ENCODE measurements at places on chromosomes 11 and 22.

DNA sequence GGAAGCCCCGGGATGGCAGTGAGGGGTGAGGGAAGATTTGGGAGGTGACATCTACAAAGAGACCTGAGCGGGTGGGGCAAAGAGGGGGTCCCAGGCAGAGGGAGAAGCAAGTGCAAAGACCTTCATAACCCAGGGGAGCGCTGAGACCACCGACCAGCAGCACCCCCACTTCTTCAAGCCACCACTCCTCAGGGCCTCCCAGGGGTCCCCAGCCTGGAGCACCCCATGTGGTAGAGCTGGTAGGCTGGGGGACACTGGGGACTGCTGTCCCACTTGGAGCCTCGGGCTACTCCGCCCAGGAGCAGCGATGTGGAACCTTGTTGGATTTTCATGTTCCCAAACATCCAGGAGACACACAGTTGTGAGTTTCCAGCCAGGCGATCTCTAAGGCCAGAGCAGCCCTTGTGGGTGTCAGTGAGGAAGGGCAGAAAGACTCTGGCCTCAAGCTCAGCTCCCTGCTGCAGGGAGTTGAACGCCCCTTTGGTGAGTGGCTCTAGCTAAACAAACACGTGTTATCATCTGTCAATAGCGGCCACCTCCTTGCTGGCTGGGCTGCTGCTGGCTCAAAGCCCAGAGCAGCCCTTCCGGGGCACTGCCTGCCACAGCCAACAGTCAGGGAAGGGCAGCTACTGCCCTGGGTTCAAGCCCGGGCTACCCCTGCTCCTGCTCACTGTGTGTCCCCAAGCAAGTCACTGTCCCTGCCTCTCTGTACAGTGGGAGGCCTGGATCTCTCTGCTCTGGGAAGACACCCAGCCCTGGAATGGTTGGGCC is 25.7 kb upstream of the CHKA start:
- no peak for DNase-seq

DNA sequence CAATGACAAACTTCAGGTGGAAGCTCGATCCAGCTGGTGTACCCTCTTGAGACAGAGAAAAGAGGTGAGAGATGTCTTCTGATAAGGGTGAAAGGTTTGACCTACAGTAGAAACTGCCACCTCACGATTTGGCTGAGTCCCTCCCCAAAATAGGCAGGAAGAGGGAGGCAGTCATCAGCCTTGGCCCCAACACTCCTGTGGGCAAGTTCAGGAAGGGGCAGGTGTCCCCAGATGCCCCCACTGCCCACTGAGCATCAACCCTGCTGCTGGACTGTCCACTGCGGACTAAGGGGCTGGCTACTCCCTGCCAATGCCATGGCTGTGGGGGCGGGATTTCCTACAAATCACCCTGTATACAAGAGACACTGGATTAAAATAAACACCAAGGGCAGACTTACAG is 441.4 kb downstream of the BUD13 start:
- DNase-seq: no peak

- DNase-seq: no peak
These were observed 3.5 kb downstream of the RHOD start for GRCh38 chr11:67060111-67060522.

GRCh38 chr11:116901211-116901610 is 63.8 kb upstream of the APOA1 start:
- no peak for DNase-seq

DNA sequence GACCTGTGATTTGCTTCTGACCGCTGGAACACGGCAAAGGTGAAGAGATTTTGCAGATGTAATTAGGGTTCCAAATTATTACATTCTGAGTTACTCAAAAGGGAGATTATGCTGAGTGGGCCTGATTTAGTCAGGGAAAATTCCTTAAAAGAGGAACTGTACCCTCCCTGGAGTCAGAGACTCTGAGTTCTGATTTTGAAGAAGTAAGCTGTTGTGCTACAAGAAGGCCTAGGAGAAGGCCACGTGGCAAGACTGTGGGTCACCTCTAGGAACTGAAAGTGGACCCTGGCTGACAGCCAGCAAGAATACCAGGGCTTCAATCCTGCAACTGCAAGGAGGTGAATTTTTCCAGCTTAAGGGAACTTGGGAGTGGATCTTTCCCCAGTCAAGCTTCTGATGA is 45.3 kb downstream of the CHRDL2 start:
- DNase-seq: no peak

- DNase-seq: no peak
These were observed 96.6 kb downstream of the BCR start for GRCh38 chr22:23276656-23277582.

DNA sequence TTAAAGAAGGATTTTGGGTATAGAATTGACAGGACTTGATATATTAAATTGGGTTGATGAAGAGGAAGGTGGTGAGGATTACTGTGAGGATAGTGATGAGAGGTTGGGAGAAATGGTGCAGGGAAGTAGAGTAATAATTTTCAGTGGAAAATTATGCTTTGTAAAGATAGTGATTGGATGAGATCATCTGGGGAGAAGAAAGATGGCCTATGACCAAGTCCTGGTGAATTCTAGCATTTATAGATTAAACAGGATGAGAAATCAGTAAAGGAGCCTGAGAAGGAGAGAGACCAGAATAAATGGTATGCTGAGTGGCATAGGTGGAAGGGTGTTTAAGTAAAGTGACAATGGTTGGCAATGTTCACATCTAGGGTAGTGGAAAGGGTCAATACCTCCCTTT is 15.0 kb downstream of the IPO7 start:
- no peak for DNase-seq

DNA sequence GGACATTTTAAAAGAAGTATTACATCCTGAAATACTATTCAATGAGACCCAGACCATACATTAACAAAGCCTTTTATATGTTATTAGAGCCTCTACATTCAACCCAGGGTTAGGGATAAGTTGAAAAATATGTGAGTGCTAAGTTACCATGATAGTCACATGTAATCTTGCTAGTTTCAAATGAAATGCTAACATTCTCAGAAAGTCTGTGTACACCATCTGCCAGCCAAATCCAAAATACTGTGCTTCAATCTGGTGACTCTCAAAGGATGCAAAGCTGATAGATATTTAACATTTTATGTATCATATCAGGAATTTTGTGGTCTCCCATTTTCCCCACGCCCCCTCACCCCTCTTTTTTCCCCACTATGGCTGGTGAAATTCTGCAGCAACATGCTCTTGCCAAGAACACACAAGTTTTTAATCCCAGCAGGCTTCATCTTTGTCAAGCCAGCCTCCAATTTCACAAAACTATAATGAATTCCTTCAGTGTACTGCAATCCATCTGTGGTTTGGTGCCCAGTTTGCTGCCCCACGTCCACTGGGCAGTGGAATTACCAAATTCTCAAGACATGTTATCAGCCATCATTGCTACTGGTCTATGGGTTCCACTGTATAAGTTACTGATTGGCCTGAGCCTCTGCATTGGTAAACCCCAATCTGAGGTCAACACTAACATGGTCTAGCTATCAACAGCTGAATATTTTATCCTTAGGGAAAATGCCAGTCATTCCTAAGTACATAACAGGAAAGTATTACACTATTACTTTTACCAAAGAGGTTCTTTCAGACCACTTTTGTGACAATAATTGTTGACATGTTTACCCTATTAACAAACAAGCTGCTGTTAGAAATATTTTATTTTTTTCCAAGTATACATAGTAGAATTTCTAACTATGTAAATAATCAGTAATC is 1.5 kb upstream of the PICALM start:
- no peak for DNase-seq

GRCh38 chr11:26297189-26297975 is 34.5 kb upstream of the ANO3 start:
- no peak for DNase-seq

DNA sequence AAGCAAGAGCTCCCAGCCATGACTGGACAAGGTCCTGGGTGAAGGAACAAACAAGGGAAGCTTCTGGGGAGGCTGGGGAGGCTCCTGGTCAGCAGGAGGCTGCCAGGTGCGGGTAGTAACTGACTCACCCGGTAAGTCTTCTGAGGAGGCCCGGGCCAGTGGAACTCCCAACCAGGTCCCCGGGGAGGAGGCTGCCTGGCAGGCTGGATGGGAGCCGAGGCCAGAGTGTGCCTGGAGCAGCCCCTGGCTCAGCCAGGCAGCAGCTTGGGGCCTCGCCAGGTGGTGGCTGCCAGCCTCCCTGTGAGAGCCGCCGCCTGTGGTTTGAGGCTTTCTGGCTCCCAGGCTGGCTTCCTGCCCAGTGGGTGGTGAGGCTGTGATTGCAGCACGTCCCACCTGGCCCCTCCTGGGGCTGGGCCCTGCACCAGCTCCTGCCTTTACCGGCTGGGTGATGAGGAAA is 46.2 kb downstream of the IGF2 start:
- DNase-seq: no peak

GRCh38 chr11:69138265-69138664 is 17.5 kb upstream of the SMIM38 start:
- DNase-seq: no peak

- no peak for DNase-seq
These were observed 791 bp downstream of the EI24 start for GRCh38 chr11:125569915-125570621.

- no peak for DNase-seq
These were observed 36.0 kb downstream of the PHLDB1 start for GRCh38 chr11:118643142-118643994.

DNA sequence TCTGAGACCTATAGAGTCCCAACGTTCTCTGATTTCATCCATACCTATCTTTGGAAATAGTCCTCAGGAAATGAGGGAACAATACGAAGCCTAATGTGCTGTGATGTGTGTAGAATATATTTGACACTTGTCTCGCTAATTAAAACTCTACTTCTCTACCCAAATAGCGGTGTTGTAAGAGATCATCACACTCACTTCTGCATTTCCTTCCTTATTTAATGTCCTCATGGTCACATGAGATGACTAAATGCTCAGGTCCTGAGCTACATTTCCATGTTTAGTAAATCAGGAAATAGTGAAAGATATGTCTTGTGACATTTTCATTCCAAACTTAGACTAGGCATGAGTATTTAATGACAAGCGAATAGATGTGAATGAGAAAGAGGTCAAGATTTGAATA is 112.3 kb downstream of the MAML2 start:
- no peak for DNase-seq

DNA sequence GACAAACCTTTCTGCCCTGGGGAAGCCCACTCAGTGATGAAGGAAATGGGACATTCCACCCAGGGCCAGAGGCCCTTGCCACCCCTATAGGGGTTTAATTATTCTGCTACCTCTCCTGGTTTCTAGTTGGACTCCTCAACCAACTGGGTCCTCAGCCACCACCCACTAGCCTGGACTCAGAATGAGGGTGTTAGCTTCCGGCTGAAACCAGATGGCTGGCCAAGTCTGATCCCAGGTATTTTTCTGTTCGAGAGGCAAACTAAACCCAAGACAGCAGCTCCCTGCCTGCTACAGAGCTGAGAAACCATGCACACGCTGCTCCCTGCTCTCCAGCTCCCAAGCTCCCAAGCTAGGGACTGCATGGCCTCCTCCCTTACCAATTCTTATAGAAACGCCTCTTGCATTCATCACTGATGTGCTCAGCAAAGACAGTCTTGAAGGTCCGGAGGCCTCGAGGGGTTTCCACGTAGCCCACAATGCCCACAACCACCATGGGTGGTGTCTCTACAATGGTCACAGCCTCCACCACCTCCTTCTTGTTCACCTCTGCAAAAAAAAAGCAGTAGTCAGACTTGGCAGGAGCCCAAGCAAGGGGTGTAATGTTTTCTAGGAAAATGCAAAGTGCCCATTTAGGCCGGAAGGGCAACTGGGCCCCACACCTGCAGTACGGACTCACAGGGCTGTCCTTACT is 2.2 kb downstream of the RPL3 start:
- DNase-seq: no peak

DNA sequence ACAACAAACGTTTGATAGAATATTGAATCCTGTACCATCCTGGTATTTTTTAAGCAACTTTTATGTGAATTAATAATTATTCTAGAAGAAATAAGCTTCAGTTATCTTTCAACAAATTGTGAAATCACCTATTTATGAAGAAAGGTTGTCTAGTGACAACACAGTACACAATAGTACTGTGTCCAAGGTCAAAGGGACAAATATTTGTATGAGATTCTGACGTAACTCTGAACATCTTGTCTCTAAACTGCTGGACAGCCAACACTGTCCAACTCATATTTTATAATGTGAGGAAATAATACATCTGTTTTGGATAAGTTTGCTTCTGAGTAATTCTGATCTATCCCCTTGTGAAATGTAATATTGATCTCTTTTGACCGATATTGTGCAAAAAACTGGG is 18.9 kb downstream of the CASP5 start:
- no peak for DNase-seq

DNA sequence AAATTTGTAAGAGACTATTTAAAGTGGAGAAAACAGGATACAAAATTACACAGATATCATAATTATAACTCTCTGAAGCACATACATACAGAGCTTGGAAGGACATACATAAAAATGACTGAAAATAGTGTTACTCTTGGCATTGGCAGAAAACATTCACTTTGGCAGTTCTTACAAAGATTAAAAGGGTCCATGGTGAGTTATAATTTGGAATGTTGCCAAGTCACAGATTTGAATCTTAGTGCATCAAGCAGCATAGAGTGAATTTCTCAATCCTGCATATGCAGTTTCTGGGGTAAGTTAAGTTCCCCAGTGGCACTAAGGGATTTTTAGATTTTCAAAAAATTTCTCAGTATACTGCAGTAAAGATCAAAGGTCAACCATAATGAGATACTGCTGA is 115.9 kb downstream of the CCDC81 start:
- DNase-seq: no peak

GRCh38 chr22:33871935-33872334 is 48.3 kb downstream of the LARGE1 start:
- no peak for DNase-seq

GRCh38 chr11:61201476-61201875 is 1.8 kb upstream of the PGA3 start:
- DNase-seq: no peak

DNA sequence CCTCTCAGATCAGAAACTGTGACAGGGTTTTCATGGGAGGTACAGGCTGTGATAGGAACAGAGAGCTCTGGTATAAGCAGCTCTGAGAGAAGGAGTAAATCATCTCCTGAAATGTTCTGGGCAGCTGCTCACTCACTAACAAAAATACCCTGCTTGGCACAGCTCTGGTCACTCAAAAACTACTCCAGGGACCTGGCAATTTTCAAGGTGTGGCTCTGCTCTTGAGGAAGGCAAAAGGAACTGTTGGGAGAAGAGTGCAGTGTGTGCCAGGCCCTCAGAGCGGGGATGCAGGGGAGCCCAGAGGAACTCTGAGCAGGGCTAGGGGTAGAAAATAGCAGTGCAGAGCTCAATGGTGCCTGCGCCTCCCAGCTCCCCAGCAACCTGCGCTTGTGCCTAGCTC is 180.5 kb upstream of the ZBED5 start:
- no peak for DNase-seq
